ENCODE measurements at places on chromosomes 6 and 20. TPM values are rescaled to one million over a fixed set of nuclear protein-coding genes. Genes with fewer than 3 reads are reported as not detected.

F13A1 gene
- 10.1 TPM for total RNA-seq

LPA gene
- total RNA-seq, result not detected

DNA sequence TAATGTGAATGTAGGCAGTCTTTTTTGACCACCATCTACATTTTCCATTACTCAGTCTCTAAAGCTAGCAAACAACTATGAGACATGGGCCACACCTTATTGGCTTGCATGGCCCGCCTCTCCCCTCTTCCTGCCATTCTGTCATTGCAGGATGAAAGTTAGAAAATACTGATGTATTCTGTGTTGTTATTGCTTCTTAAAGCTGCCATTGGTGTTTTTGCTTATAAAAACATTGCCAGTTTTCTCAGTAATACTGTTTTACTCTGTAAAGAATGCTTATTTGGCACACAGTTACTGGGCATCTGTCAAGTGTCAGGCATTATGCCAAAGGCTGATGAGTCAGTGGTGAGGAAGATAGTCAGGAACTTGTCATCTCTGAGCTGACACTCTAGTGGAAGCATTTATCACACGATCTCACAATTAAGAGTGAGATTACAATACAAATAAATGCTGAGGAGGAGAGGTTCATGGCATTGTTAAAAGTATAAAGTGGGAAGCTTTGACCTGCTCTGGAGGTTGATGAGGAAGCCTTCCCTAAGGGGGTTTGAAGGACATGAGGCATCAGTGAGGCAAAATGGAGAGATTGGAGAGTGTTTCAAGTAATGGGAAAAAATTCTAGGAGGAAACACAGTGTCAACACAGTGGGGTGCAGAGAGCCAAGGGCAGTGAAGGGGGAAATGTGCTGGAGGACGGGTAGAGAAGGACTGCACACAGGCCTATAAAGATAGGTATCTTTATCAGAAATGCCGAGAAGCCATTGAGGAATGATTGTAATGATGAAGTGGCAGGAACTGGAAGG, 14.7 kb downstream of the KLHL32 start:
- H3K4me3 ChIP-seq, result peak overlapping the region; percentile 3
- no peak overlapping the region for H3K27ac ChIP-seq

GRCh38 chr6:42190554-42191183, 4.1 kb downstream of the GUCA1B start:
- H3K4me3 ChIP-seq, result no peak overlapping the region
- DNase-seq, result peak; percentile 73
- H3K27ac ChIP-seq, result peak overlapping the region; percentile 11
- H3K36me3 ChIP-seq, result no peaks in the 10 kb centered on the region
- peaks cover 12% of the 10 kb centered on the region for H3K4me1 ChIP-seq

- H3K27me3 ChIP-seq, result no peaks in the 10 kb centered on the region
- peak overlapping the region; percentile 49 for H3K27ac ChIP-seq
- peak; percentile 72 for DNase-seq
- H3K4me3 ChIP-seq, result peak overlapping the region; percentile 51
- peaks cover 6% of the 10 kb centered on the region for H3K4me1 ChIP-seq
- no peaks in the 10 kb centered on the region for H3K36me3 ChIP-seq
These were observed 87.9 kb upstream of the CDYL start for GRCh38 chr6:4687989-4688947.

GRCh38 chr20:389220-389619, 8.7 kb downstream of the TRIB3 start:
- DNase-seq, result no peak
- H3K36me3 ChIP-seq, result no peaks in the 10 kb centered on the region
- H3K4me3 ChIP-seq, result no peak overlapping the region
- H3K27ac ChIP-seq, result no peak overlapping the region

DDO gene
- not detected for total RNA-seq

DNA sequence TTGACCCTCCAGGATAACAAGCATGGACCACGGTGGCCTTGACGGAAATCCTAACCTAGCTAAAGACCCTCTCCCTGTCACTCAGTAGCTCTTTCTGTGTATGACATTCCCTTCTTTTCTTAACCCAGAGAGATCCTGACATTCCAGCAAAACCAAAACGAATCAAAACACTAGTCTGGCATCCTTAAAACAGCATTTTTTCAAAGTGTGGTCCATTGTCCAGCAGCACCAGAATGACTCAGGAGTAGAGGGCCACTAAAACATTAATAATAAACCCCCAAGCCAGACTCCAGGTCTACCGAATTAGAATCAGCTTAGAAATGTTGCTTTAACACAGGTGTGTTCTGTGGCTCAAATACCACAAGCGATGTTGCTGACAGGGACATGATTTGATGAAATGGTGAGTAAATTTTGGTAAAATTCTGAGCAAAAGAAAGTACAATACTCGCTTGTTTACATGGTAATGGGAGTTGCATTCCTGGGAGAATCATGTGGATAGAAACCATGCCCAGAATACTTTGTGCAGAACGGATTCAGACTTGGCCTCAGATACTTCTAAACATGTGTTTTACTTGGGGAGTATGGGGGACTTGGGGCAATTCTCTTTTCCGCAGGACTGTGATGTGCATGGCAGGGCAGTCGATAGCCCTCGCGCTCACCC, 174.2 kb upstream of the KCNG1 start:
- peak; percentile 66 for DNase-seq
- H3K27ac ChIP-seq, result no peak overlapping the region
- H3K4me3 ChIP-seq, result no peak overlapping the region
- H3K4me1 ChIP-seq, result peaks cover 32% of the 10 kb centered on the region
- peaks cover under 1% of the 10 kb centered on the region for H3K27me3 ChIP-seq
- no peaks in the 10 kb centered on the region for H3K36me3 ChIP-seq
